ENCODE measurements at places on chromosomes 11 and 22. TPM values are rescaled to one million over a fixed set of nuclear protein-coding genes. Genes with fewer than 3 reads are reported as not detected.

COX8A gene
- 185 TPM for total RNA-seq

KCNA4 gene
- total RNA-seq, result 2.9 TPM

PHF21B gene
- 0.24 TPM for total RNA-seq

IL18 gene
- 37.1 TPM for total RNA-seq

MGAT3 gene
- 28.0 TPM for total RNA-seq

P2RX3 gene
- total RNA-seq, result not detected

RBX1 gene
- total RNA-seq, result 14.6 TPM

OR5B21 gene
- total RNA-seq, result not detected

PIWIL4 gene
- total RNA-seq, result 2.7 TPM

LARGE2 gene
- 6.3 TPM for total RNA-seq

C11orf21 gene
- total RNA-seq, result 9.6 TPM

MIAT gene
- total RNA-seq, result 3.6 TPM

PEX16 gene
- total RNA-seq, result 25.5 TPM

UBTFL1 gene
- total RNA-seq, result not detected

LRP4 gene
- total RNA-seq, result 2.6 TPM
